ENCODE measurements at places on chromosomes 2 and 18.
A peak's percentile ranks its signal among the peaks of the same experiment; 100 is the strongest.

GRCh38 chr2:217058791-217059755 lies 199.2 kb upstream of the TNP1 start:
- no peak for DNase-seq

DNA sequence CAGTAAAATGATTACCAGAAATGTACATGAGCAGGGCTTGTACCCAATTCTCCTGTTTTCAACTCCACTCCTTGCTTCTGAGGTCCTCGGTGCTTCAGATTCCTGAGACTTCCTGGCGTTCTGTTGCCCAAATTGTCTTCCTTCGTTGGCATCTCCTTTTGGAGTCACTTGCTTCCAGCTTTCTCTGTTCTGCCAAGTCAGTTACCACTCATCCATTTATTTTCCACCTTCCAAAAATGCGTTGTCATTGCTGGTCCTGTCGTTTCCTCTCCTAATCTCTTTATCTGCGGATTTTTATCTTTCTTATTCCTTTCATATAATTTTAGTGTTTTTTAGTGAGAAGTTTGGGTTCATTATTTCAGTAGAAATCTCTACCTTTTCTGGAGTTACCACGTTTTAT lies 18.5 kb upstream of the EFR3B start:
- no peak for DNase-seq

GRCh38 chr2:111154758-111155157 lies 34.0 kb downstream of the BCL2L11 start:
- no peak for DNase-seq

- no peak for DNase-seq
These were observed 92.2 kb downstream of the TGFA start for GRCh38 chr2:70461414-70461813.

DNA sequence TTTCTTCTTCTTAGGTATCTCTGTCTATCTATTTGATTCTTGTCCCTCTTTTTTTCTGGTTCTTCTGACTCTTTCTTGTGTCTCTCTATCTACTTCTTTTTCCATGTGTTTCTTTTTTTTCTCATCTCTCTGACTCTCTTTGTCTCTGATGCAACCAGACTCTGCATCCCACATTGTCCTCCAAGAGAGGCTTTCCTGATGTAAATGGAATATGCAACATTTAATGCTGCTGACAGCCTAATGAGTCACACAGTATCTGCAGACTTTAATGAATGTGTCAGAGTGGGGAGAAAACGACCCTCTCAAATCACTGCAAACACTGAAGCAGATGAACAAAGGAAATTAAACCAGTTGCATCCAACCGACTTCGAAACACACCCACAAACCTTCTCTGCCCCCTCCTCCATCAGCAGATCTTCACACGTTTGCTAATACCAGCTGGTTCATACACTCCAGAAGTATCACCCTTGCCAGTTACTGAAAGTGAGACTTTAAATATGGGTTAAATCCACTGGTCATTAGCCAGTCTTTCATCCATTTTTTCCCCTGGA lies 351.5 kb downstream of the TXNL1 start:
- no peak for DNase-seq

GRCh38 chr2:42768706-42769256 lies 4.8 kb upstream of the OXER1 start:
- no peak for DNase-seq

GRCh38 chr2:148244593-148245292 lies 223.9 kb downstream of the MBD5 start:
- no peak for DNase-seq

DNA sequence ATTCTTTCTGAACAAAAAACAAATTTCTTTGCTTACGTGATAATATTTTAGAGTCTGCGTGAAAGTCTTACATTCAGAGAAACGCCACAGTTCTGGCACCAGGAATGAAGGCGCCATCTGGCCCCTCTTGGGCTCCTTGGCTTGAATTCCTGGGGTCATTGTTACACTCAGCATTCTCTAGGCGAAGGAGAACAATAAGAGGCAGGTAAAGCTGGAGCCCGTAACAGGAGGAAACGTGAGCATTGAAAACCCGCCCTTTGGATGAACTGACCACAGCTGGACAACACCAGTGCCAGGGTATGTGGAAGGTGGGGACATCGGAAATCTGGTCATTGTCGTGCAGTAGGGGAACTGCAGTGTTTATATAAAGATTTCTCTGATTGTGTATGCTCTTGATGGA lies 144.8 kb downstream of the RNF152 start:
- peak; percentile 60 for DNase-seq

- DNase-seq, result no peak
These were observed 18.3 kb upstream of the ANKRD53 start for GRCh38 chr2:70959851-70960832.

DNA sequence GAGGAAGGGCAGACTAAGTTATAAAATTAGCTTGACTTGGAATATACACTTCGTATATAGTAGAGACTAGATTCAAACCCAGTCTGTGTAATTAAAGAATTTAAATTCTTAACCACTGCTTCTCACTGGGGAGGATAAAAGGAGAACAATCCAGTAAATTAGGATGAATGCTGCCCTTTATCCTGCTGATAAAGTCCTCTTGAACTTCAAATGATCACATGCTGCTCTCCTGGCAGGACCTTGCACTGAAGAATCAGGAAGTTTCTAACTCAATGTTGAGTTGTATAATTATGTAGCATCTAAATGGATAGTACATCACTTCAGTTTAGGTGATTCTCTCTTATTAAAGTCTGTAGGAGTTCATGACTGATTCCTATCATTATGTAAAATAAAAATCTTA lies 1179.7 kb downstream of the DSC3 start:
- no peak for DNase-seq

GRCh38 chr18:70431203-70431624 lies 142.4 kb downstream of the SOCS6 start:
- no peak for DNase-seq

GRCh38 chr2:42793334-42794270 lies 1.2 kb upstream of the HAAO start:
- DNase-seq, result no peak

GRCh38 chr2:10145519-10146357 lies 23.2 kb downstream of the RRM2 start:
- no peak for DNase-seq

- no peak for DNase-seq
These were observed 46.8 kb downstream of the EPG5 start for GRCh38 chr18:45920367-45920766.

- no peak for DNase-seq
These were observed 38.4 kb upstream of the MBP start for GRCh38 chr18:77170890-77171410.

GRCh38 chr2:208361077-208361441 lies 45.5 kb upstream of the PTH2R start:
- no peak for DNase-seq

DNA sequence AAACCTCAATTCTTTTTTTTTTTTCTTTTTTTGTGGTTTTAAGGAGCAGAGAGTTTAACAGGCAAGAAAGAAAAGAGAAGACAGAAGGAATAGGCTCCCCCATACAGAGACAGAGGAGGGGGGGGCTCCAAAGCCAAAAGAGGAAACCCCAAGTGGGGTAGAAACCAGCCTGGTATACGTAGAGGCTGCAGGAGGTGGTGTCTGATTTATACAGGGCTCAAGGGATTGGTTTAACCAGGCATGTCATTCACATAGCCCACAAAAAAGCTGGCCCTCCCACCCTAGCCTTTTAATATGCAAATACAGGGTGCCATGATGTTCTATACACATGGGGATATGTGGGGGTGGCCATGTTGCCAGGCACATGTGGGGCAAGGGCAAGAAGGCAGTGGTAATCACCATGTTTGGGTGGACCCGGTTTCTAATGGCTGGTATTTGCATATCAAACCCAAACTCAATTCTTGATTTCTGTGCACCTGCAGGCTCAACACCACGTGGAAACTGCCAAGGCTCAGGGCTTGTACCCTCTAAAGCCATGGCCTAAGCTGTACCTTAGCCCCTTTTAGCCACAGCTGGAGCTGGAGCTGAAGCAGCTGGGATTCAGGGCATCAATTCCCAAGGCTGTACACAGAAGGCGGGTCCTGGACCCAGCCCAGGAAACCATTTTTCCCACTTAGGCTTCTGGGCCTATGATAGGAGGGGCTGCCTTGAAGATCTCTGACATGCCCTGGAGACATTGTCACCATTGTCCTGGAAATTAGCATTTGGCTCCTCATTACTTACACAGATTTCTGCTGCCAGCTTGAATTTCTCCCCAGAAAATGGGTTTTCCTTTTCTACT lies 170.3 kb downstream of the MAIP1 start:
- no peak for DNase-seq

- DNase-seq, result no peak
These were observed 114.6 kb upstream of the TEX51 start for GRCh38 chr2:126784045-126784444.

GRCh38 chr2:161386228-161386824 lies 29.8 kb upstream of the TBR1 start:
- DNase-seq, result no peak

GRCh38 chr2:46584134-46584848 lies 104.9 kb downstream of the TMEM247 start:
- no peak for DNase-seq

- no peak for DNase-seq
These were observed 37.1 kb downstream of the AGFG1 start for GRCh38 chr2:227509076-227509475.

DNA sequence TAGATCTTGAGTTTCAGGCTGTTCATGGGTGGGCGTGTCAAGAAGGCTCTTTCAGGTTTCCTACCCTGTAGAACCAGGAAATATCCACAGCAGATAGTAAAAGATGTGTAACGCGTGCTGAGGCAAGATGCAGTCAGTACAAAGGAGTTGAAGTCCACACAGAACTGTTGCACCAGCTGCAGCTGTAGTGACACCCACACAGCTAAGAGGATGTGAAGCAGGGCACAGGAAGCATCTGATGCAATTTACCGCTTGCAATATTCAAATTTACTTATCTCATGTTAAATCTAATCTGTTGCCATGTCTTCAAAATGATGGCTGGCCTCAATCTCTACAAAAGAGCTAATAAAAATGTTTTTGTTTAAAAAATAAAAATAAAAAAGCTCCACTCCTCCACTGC lies 132.8 kb downstream of the ARHGAP15 start:
- no peak for DNase-seq

- no peak for DNase-seq
These were observed 8.2 kb upstream of the KIAA2012 start for GRCh38 chr2:202064881-202065230.

GRCh38 chr2:897091-897490 lies 53.6 kb upstream of the SNTG2 start:
- no peak for DNase-seq

- DNase-seq, result no peak
These were observed 18.7 kb downstream of the MAPRE3 start for GRCh38 chr2:26989156-26989555.

DNA sequence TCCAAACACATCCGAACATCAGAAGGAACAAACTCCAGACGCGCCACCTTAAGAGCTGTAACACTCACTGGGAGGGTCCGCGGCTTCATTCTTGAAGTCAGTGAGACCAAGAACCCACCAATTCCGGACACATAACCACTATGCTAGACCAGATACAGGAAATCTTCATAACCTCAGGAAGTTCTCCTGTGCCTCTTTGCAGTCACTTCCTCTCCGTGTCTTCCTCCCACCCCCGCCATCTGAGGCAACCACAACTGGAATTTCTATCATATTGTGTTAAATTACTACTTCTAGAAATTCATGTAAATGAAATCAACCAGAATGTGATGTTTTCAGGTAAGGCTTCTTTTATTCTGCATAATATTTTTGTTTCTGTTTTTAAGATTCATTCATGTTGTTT lies 631.0 kb upstream of the NXPH2 start:
- no peak for DNase-seq

DNA sequence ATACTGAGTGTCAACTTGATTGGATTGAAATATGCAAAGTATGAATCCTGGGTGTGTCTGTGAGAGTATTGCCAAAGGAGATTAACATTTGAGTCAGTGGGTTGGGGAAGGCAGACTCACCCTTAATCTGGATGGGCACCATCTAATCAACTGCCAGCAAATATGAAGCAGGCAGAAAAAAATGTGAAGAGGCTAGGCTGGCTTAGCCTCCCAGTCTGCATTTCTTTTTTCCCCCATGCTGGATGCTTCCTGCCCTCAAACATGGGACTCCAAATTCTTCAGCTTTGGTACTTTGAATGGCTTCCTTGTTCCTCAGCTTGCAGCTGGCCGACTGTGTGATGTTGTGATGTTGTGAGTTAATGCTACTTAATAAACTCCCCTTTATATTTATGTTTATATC lies 577.4 kb downstream of the CPS1 start:
- DNase-seq, result no peak

DNA sequence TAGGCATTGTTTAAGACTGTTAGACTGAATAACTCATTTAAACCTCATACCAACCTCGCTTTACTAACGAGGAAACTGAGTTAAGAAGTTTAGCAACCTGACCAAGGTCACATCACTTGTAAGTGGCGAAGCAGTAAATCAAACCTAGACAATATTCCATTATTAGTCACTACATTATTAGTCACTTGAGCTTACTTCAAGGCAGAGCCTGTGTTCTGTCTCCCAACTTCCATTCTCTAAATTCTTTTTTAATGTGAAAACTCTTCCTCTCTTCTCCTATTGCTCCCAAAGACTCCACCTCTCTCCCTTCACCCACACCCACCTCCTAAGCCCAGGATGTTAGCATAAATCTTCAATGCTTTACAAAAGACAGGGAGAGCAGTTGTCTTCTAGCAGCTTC lies 156.5 kb downstream of the ARL6IP6 start:
- DNase-seq, result no peak

DNA sequence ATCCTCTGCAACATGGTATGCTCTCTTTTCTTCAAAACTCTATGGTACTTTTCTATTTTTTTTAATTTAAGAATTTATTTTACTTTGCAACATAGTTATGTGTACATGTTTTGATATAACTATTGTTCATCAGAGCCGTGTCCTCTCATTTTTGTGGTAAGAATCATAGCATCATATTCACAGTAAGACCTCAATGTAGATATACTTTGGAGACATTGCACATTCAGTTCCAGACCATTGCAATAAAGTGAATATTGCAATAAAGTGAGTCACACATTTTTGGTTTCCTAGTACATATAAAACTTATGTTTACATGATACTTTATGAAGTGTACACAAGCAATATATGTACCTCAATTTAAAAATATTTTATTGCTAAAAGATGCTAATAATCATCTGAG lies 22.7 kb upstream of the LINC00305 start:
- DNase-seq, result no peak

GRCh38 chr2:146734042-146734820 lies 1110.6 kb upstream of the ACVR2A start:
- DNase-seq, result no peak

GRCh38 chr2:233039846-233040530 lies 7.5 kb downstream of the NEU2 start:
- no peak for DNase-seq

DNA sequence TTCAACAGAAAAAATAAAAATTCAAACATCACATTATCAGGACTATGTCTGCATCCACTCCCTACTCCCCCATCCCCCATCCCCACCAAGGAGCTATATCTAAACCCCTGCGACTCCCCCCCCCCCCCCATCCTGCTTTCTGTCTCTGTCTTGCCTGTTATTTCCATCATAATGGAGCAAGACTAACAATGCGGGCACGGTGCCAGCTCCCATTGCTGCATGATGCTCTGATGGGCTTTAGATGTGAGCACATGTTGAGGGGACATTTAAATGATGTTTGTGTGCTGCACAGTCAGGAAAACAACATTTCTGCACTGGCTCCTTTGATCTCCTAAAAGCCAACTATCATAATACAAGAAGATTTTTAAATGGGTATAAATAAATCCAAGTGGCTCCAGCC lies 644.2 kb upstream of the SETBP1 start:
- no peak for DNase-seq

- no peak for DNase-seq
These were observed 226.1 kb upstream of the LYPD1 start for GRCh38 chr2:132896073-132896472.
